ENCODE measurements at places on chromosomes 2 and 18.

GRCh38 chr2:113007250-113007649, 2.0 kb downstream of the IL36A start:
- no peak overlapping the region for H3K27ac ChIP-seq
- H3K4me1 ChIP-seq, result no peaks in the 10 kb centered on the region
- no peak for DNase-seq
- peaks cover 12% of the 10 kb centered on the region for H3K27me3 ChIP-seq
- no peak overlapping the region for H3K4me3 ChIP-seq
- no peaks in the 10 kb centered on the region for H3K36me3 ChIP-seq

GRCh38 chr2:130300970-130301348, 41.7 kb upstream of the IMP4 start:
- H3K36me3 ChIP-seq, result no peaks in the 10 kb centered on the region
- H3K27me3 ChIP-seq, result peaks cover 9% of the 10 kb centered on the region
- no peak overlapping the region for H3K27ac ChIP-seq
- H3K4me1 ChIP-seq, result peaks cover 3% of the 10 kb centered on the region
- DNase-seq, result no peak

GRCh38 chr2:131034122-131035051, 58.9 kb downstream of the FAM168B start:
- H3K4me3 ChIP-seq, result no peak overlapping the region
- H3K4me1 ChIP-seq, result no peaks in the 10 kb centered on the region
- H3K36me3 ChIP-seq, result no peaks in the 10 kb centered on the region

DNA sequence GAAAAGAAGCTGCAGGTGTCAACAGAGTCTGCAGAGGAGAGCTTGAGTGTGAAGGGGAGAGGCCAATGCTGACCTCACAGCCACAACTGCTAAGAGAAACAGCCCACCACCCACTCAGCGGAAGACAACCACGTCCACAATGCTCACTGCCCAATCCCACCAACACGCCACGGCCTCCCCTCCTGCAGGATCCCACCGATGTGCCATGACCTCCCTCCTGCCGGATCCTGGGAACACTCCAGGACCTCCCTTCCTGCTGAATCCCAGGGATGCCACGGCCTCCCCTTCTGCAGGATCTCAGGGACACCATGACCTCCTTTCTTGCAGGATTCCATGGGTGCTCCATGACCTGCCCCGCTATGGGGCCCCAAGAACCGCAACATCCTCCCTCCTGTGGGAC, 267.7 kb downstream of the TWIST2 start:
- no peak overlapping the region for H3K27ac ChIP-seq
- peaks cover 2% of the 10 kb centered on the region for H3K27me3 ChIP-seq
- peaks cover 4% of the 10 kb centered on the region for H3K36me3 ChIP-seq
- peaks cover 5% of the 10 kb centered on the region for H3K4me1 ChIP-seq
- H3K4me3 ChIP-seq, result no peak overlapping the region

DNA sequence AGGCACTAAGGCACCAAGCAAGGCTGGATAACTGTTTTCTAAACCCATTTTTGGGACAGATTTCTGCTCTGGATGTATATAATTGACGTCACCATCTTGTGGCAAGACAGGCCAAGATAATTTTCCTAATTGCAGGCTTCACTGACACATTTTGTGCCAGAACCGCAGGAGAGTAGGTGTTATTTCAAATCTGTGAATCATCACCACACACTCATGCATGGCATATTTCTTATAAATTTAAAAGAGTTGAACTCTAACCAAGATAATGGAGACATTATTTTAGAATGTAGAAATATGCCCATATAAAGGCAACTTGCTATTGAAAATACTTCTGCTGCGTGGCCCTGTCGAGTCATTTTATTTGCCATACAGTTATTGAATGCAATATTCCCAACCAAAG, 68.3 kb upstream of the ACYP2 start:
- H3K27ac ChIP-seq, result no peak overlapping the region
- H3K27me3 ChIP-seq, result no peaks in the 10 kb centered on the region
- H3K4me1 ChIP-seq, result peaks cover 6% of the 10 kb centered on the region
- H3K4me3 ChIP-seq, result no peak overlapping the region

DNA sequence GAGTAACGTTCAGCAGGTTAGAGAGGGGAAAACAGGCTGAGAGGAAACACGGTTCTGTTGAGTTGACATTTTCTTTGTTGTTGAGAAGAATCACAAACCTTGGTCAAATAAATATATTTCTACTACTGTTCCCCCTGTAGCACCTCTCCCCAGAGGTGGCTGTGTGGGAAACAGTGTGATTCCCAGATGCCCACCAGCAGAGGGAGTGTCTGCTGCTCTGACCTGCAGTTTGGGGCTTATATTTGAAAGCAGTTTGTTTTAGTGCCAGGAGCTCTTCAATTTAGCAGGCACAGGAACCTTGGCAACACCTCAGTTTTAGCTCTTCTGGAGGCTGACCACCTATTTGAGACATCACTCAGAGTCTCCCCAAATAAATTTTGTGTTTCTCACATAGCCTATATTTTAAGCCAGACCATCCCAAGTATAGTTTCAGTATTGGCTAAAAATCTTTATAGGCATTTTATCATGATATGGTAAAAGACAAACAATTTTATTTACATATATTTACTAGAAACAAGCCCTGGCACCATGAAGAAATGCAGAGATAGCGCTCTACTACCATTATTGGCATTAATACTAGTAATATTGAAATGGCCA, 75.7 kb downstream of the PIK3C3 start:
- H3K27me3 ChIP-seq, result no peaks in the 10 kb centered on the region
- no peaks in the 10 kb centered on the region for H3K4me1 ChIP-seq
- no peak overlapping the region for H3K27ac ChIP-seq
- DNase-seq, result no peak
- no peak overlapping the region for H3K4me3 ChIP-seq

- no peak for DNase-seq
- peaks cover 7% of the 10 kb centered on the region for H3K27me3 ChIP-seq
- H3K4me1 ChIP-seq, result peaks cover under 1% of the 10 kb centered on the region
- no peaks in the 10 kb centered on the region for H3K36me3 ChIP-seq
- no peak overlapping the region for H3K27ac ChIP-seq
These were observed 9.9 kb upstream of the ZEB2 start for GRCh38 chr2:144529841-144530240.

- H3K4me3 ChIP-seq, result no peak overlapping the region
- peaks cover 1% of the 10 kb centered on the region for H3K27me3 ChIP-seq
- no peak overlapping the region for H3K27ac ChIP-seq
These were observed 337.3 kb downstream of the OSR1 start for GRCh38 chr2:19021100-19021476.

GRCh38 chr2:197122821-197123220, 187.8 kb downstream of the ANKRD44 start:
- no peak overlapping the region for H3K4me3 ChIP-seq
- H3K36me3 ChIP-seq, result peaks cover 38% of the 10 kb centered on the region
- H3K27ac ChIP-seq, result no peak overlapping the region
- DNase-seq, result no peak
- H3K27me3 ChIP-seq, result no peaks in the 10 kb centered on the region

DNA sequence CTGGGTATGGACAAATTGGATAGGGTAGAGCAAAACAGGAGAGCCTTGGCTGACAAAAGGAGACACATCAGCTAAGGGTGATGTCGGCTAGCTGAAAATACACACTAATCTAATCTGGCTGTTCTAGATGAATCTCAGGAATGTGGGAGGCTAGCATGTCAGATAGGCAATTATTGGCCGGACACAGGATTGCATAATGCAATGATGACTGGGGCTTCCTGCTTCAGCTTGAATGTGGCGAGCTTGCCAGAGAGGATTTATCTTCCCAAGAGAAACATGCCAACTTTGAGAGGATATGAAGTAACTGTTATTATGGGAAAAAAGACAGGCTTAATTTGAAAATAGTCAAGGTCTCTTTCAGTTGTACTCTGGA, 102.4 kb downstream of the TRIB2 start:
- H3K27me3 ChIP-seq, result peaks cover 9% of the 10 kb centered on the region
- no peak overlapping the region for H3K27ac ChIP-seq
- peaks cover 8% of the 10 kb centered on the region for H3K4me1 ChIP-seq
- no peak overlapping the region for H3K4me3 ChIP-seq
- DNase-seq, result no peak
- no peaks in the 10 kb centered on the region for H3K36me3 ChIP-seq

GRCh38 chr18:3305354-3305762, 43.4 kb downstream of the MYL12B start:
- H3K27ac ChIP-seq, result no peak overlapping the region
- H3K27me3 ChIP-seq, result peaks cover 5% of the 10 kb centered on the region
- H3K36me3 ChIP-seq, result no peaks in the 10 kb centered on the region
- H3K4me3 ChIP-seq, result no peak overlapping the region
- DNase-seq, result no peak

DNA sequence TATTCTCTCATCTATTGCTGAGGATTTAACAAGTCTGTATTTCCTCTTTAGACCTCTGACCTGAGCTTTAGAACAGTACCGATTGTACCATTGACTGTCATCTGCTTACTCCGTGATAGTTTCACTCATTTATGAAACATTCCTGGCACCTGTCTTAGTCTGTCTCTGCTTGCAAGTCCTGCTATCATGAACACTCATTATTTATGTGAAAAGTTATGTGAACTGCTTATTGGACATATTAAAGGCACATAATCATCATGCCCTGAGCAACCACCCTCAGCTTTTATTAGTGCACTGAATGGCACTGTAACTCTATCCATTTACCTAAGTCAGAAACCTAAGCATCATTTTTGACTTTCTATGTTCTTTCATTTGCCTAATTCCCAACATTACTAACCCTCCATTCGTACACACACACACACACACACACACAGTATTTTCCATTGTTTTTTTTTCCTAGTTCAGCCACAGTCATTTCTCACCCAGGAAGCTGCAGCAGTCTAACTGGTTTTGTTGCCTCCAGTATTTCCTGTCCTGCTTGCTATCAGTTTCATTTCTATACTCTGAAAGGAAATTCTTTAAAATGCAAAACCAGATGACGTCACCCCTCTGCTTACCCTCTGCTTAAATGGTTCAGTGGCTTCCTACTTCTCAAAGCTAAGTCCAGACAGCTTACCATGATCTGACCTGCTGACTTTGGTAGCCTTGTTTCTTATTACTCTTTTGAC, 146.1 kb downstream of the HAUS1 start:
- H3K4me1 ChIP-seq, result peaks cover 31% of the 10 kb centered on the region
- H3K36me3 ChIP-seq, result peaks cover 17% of the 10 kb centered on the region
- no peaks in the 10 kb centered on the region for H3K27me3 ChIP-seq
- DNase-seq, result peak; percentile 72
- H3K27ac ChIP-seq, result peak overlapping the region; percentile 99
- peak overlapping the region; percentile 89 for H3K4me3 ChIP-seq

DNA sequence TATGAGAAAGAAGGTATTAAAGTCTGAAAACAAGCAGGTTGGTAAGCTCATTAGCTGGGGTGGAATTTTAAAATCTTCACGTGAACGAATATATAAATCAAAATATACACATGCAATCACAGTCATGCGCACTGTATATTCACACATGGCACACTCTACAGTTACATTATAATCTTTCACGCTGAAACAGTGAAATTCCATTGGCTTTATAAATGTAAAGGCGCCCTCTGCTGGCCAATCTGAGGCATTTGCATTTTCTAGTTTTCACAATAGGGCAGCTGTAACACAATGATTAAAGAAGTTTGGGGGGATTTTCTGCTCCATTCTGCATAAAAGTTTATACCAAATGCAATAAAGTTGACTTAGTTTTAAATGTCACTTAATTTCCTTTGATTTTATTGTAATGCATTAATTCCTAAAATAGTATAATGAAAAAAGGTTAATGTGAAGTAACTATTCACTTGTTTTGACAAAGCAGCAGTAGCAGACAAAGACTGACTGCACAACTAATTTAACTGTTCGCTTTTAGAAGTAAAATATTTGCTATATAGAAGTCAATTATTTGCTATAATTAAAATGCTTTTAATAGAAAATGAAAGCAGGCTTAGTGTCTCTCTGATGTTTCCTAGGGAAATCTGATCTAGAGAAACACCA, 17.2 kb downstream of the IFIH1 start:
- H3K36me3 ChIP-seq, result peaks cover 6% of the 10 kb centered on the region
- no peak overlapping the region for H3K27ac ChIP-seq
- DNase-seq, result peak; percentile 44
- peaks cover 5% of the 10 kb centered on the region for H3K4me1 ChIP-seq

- H3K4me1 ChIP-seq, result no peaks in the 10 kb centered on the region
- no peak overlapping the region for H3K27ac ChIP-seq
- no peak overlapping the region for H3K4me3 ChIP-seq
- no peak for DNase-seq
- H3K27me3 ChIP-seq, result peaks cover 7% of the 10 kb centered on the region
These were observed 232.7 kb downstream of the DYSF start for GRCh38 chr2:71685941-71686611.

- H3K27me3 ChIP-seq, result no peaks in the 10 kb centered on the region
- no peak overlapping the region for H3K27ac ChIP-seq
- no peak for DNase-seq
- no peak overlapping the region for H3K4me3 ChIP-seq
- H3K36me3 ChIP-seq, result no peaks in the 10 kb centered on the region
These were observed 28.2 kb upstream of the LBH start for GRCh38 chr2:30203156-30203555.

GRCh38 chr18:70220628-70221027, 15.1 kb upstream of the RTTN start:
- DNase-seq, result no peak
- peaks cover 20% of the 10 kb centered on the region for H3K27me3 ChIP-seq
- no peak overlapping the region for H3K27ac ChIP-seq
- H3K4me3 ChIP-seq, result no peak overlapping the region
- no peaks in the 10 kb centered on the region for H3K36me3 ChIP-seq

DNA sequence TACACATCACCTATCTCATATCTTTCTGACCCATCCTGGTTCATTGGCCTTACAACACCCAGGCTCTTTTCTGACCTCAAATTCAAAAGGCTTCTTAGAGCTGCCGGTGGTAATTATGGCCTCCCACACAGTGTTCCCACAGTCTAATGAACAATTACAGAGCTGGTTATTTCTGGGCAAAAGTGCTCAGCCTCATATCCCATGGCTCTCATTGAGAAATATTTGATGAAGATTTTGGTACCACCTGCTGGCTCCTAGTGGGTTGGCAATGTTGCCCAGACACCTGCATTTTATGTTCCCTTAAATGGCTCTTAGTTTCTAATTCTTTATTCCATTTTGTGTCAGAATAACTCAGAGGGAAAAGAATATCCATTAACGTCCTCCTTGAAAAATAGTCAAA, 20.1 kb upstream of the SCYGR2 start:
- H3K27ac ChIP-seq, result no peak overlapping the region
- no peak overlapping the region for H3K4me3 ChIP-seq
- H3K36me3 ChIP-seq, result peaks cover 6% of the 10 kb centered on the region
- H3K4me1 ChIP-seq, result no peaks in the 10 kb centered on the region
- H3K27me3 ChIP-seq, result peaks cover 14% of the 10 kb centered on the region

DNA sequence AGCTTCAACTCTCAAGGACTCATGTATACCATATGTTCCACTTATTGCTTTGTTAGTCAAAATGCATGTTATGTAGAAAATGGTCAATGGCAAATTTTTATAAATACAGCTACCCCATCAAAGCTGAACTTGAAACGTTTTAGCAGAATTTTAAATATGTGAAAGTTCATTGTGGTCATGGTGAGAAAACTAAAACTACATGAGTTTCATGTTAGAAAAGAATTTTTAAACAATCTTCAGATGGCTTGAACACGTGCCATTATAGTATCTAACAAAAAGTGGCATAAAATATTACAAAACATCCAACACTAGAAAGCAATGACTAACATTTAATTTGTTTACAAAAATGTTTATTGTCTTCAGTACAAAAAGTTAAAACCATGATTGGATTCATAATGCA, 246.0 kb upstream of the KCNJ3 start:
- DNase-seq, result no peak
- no peaks in the 10 kb centered on the region for H3K4me1 ChIP-seq
- H3K36me3 ChIP-seq, result no peaks in the 10 kb centered on the region
- no peak overlapping the region for H3K27ac ChIP-seq
- no peaks in the 10 kb centered on the region for H3K27me3 ChIP-seq
- no peak overlapping the region for H3K4me3 ChIP-seq

- no peak overlapping the region for H3K4me3 ChIP-seq
- H3K36me3 ChIP-seq, result no peaks in the 10 kb centered on the region
- no peak overlapping the region for H3K27ac ChIP-seq
- no peak for DNase-seq
- H3K4me1 ChIP-seq, result peaks cover 8% of the 10 kb centered on the region
These were observed 2.5 kb upstream of the SH3RF3 start for GRCh38 chr2:109126501-109126860.
